ENCODE measurements at places on chromosomes 11 and 22. TPM values are rescaled to one million over a fixed set of nuclear protein-coding genes. Genes with fewer than 3 reads are reported as not detected.

Gene SLC17A6
- 1.4 TPM for total RNA-seq

Gene YAP1
- 142 TPM for total RNA-seq

Gene CCDC157
- 9.3 TPM for total RNA-seq

Gene FGF19
- total RNA-seq: 0.34 TPM

Gene RELA
- 53.7 TPM for total RNA-seq

Gene CCDC89
- total RNA-seq: not detected

Gene OR8G1
- not detected for total RNA-seq

Gene C11orf42
- total RNA-seq: not detected

Gene TBX10
- not detected for total RNA-seq

Gene DLG2
- 2.1 TPM for total RNA-seq

Gene HBG1
- total RNA-seq: not detected

Gene GNG3
- 12.9 TPM for total RNA-seq

Gene MYEOV
- total RNA-seq: 0.16 TPM

Gene ASCL2
- not detected for total RNA-seq

Gene ARRB1
- 56.5 TPM for total RNA-seq

Gene FAM180B
- total RNA-seq: 0.50 TPM

Gene RASL10A
- 0.63 TPM for total RNA-seq

Gene VSTM5
- total RNA-seq: not detected

Gene OR10D3
- not detected for total RNA-seq

Gene MCAT
- 26.5 TPM for total RNA-seq

Gene LRRC55
- total RNA-seq: 6.0 TPM

Gene RIMBP3C
- total RNA-seq: 1.4 TPM

Gene MIOX
- total RNA-seq: 0.35 TPM

Gene CCDC116
- 1.2 TPM for total RNA-seq

Gene SCN3B
- 3.6 TPM for total RNA-seq

Gene MPZL2
- total RNA-seq: not detected

Measured in neural crest cell (in vitro differentiated cells).